ENCODE measurements at places on chromosomes 7 and 10.

DNA sequence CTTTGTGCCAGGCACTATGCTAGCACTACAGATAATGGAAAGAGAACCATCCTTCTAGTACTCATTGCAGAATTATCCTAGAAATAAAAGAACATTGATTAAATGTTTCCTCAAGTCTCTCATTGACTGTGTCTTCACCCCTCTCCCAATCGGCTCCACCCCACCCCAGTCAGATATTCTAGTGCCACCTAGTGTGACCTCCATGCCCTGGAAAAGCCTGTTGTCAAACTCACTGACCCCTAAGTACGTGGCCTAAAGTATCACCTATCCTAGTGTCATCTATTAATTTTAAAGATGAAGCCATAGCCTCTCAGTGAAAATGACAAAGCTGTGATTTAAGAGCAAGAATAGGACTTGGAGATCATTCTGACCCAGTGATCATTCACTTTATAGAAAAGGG is 26.3 kb downstream of the LGI1 start:
- no peak for DNase-seq

DNA sequence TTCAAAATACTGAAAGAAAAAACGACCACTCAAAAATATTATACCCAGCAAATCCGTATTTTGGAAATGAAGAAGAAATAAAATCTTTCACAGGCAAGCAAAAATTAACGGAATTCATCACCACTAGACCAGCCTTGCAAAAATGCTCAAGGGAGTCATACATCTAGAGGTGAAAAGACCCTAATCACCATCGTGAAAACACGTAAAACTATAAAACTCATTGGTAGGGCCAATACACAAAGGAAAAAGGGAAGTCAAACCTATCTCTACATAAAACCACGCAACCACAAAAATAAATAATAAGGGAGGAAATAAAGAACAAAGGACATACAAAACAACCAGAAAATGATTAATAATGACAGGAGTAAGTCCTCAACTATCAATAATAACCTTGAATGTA is 6.6 kb upstream of the AKR1B1 start:
- DNase-seq = no peak

DNA sequence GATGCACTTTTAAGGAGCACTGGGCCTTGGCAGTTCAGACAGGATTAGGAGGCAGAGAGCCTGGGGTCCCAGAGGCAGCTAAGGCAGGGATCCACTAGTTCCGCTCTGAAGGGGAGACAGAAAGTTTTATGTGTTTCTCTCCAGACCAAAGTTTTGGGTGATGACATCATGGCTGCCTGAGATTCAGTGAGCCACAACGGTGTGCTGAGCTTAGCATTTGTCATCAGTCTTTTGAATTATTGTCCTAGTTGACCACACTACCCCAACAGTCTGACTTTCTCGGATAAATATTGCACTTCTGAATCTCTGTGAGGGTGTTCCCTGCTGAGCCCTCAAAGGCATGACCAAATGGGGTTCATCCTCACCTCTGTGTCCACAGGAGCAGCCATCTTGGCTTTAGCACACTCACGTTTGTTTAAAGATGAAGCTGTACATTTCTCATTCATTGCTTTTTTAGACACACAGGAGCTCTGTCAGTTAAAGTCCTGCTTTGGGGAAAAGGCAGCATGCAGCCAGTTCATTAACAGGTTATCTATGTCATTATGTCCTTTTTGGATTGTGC is 297.7 kb upstream of the LRGUK start:
- DNase-seq = no peak

GRCh38 chr7:43701929-43702328 is 27.4 kb downstream of the COA1 start:
- no peak for DNase-seq

DNA sequence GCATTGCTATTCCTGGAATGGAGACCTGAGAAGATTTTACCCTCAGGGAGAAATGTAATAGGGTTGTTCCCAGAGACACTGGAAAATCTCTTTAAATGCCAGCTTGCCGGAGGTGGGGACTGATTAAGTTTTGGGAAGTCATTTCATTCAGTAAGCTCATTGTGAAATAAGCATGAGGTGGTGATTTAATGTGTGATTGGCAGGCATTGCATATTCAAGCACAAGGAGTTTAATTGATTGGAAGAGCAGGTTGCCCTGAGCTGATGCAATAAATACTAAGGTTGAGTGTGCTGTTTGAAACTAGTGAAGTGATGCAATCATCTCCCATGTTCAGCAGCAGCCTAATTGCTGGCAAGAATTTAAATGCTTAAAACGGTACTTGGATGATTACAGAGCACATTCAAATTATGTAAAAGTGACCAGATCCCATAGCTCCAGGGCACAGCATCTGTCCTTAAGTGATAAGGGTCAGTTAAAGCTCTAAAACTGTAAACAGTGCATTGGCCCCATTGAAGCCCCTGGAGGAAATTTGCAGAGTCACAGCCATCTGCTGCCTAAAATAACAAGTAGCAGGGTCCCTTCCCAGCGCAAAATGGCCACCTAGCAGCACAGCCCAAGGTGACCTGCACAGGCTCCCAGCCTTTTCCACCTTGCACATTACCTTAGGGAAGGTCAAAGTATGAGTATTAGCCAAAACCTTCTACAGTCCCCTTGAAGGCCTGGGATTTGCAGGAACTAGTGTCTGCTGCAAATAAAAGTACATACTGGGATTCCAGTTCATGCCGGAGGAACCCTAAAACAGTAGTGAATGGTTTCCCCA is 92.1 kb downstream of the CCDC71L start:
- DNase-seq = no peak

- DNase-seq = no peak
These were observed 202.3 kb upstream of the PRKCQ start for GRCh38 chr10:6782378-6782777.

DNA sequence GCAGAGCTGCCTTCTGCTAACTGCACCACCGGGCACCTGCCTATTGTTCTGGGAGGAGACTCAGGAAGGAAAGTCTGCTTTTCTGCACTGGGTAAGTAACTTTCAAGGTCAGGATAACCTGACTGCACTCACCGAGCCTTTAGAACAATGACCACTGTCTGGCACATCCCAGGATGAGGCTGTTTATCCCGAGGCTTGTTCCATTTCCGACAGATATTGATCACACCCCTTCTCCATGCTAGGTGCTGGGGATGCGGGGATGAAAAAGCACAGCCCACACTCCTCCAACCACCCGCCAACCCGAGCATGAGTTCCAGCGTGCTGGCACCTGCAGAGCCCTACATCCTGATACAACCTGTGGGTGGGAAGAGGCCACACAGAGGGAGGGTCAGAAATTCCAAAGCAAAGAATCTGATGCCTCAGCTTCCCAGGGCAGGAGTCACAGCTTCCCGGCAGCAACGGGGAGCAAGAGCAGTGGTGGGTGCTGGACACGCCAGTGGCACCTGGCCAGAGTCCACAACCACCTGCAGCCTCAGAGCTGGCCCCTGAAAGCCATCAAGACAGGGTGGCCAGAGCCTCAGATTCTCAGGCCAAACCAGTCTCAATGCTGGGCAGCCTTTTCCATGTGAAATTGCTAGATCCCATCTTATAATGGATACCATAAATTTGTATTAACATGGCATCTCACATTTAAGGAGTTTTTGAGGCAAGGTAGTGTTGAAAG is 34.9 kb upstream of the CNPY1 start:
- DNase-seq = no peak

DNA sequence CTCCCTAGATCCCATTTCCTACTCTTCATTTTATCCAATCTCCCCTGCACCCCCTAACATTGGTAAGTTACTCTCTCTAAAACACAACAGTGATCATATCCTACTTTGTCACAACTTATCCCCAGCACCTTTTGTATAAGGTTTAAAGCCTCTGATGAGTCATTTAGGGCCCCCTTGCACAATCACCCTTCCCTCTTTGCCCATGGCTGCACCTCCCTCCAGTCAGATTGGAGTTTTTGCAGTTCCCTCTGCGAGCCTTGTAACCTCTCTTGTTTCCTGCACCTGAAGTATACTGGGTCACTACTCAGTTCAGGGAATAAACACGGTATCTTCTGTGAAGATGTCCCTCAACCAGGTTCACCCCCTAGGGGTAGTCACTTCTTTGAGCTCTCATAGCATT is 55.9 kb upstream of the ADRB1 start:
- DNase-seq = no peak

- DNase-seq = no peak
These were observed 91.8 kb downstream of the LARP4B start for GRCh38 chr10:839550-840205.

DNA sequence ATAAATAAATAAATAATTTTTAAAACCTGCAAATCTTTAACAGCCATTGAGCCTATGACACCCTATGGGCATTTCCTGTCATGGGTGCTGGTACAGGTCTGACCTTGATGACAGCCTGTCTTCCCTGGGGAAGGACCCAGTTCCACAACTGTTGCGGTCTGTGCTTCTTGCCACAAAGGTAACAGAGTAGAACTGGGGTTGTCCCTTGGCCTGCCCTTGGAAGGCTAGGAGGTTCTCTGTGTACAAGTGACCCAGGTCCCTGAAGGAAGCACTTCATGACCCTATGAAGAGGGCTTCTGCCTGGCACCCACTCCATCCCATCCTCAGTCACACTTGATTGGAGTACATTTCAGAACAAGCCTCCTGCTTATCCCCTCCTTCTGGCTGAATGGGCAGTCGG is 66.9 kb downstream of the OGDH start:
- no peak for DNase-seq

- no peak for DNase-seq
These were observed 186.8 kb downstream of the MACC1 start for GRCh38 chr7:20030417-20030816.

- no peak for DNase-seq
These were observed 1093.6 kb upstream of the AUTS2 start for GRCh38 chr7:68504716-68505115.

- no peak for DNase-seq
These were observed 143.3 kb downstream of the HDAC9 start for GRCh38 chr7:18638594-18639452.

DNA sequence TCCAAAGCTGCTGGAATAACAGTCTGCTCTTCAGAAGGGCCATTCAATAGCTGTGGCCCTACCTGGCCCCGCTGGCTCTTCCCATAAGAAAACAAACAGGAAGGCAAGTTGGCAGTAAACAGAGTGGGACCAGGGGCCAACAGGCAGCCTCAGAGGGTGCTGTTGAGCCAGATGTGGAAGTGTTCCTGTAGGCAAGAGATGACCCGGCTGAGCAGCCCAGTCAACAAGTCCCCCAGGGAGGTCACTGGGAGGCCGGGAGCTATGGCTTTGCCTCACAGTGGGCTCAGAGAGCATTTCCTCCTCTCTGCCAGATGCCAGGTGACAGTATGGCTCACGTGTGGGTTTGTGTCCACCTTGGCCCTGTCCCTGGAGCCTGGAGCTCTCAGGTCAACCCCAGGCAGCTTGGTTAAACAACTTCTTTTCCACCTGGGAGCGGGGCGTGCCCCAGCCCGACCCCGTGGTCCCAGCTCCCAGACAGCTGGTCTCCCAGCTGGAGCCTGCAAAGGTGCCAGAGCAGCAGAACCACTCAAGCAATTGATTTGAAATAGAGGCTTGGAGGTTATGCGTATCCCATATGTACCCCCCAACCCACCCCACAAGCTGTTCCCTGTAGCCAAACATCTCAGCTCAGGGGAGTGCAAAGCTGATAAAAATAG is 33.8 kb upstream of the LOXL4 start:
- no peak for DNase-seq

DNA sequence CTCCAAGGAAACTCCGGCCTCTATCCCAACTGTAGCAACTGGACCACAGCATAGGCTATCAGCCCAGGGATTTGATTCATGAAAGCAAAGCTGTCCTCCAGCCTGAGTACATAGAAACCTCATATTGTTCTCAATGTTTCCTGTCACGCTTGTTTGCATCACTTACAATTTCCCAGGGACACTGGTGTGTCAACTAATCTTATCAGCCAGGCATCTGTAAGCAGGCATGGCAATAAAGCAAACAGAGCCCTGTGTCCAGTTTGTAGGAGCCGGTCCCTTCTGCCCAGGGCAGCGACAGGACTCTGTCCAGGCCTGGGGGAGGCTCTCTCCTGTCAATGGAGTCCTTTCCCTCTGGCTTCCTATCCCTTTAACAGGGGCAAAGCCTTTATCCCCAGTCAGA is 23.0 kb upstream of the CDHR3 start:
- peak; percentile 26 for DNase-seq

GRCh38 chr7:133575726-133576440 is 323.0 kb downstream of the EXOC4 start:
- no peak for DNase-seq

DNA sequence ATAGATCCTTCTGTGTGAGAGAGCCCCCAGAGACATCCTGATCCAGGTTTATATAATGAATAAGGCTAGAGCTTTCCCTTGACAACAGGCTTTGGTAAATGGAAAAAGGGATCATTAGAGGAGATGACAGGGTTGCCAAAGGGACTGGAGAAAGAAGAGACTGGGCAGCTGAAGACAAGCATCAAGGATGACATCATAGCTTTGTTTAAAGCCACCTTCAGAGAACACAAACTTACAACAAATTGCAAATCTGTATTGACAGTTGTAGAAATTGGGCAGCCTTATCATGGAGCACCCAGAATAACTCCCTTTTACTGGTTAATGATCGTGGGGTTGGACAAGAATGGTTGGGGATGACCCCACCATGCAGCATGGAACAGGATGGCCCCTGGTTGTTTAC is 3.7 kb upstream of the PLPP4 start:
- DNase-seq = no peak

GRCh38 chr10:97825020-97825760 is 24.5 kb upstream of the GOLGA7B start:
- DNase-seq = no peak

- no peak for DNase-seq
These were observed 259.9 kb downstream of the CACNA2D1 start for GRCh38 chr7:82183634-82184033.

DNA sequence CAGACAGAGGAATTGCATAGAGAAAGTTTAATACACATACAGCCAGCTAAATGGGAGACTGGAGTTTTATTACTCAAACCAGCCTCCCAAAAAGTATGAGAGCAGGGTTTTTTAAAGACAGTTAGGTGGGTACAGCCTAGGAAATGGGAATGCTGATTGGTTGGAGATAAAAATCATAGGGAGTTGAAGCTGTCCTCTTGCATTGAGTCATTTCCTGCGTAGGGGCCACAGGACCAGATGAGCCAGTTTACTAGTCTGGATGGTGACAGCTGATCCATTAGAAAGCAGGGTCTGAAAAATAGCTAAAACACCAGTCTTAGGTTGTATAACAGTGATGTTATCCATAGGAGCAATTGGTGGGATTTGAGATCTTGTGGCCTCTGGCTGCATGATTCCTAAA is 76.1 kb upstream of the POM121L12 start:
- no peak for DNase-seq
